Tibial nerve (tissue), 4 donors: ENCODE measurements at places on chromosomes 4 and X. TPM values are rescaled to one million over a fixed set of nuclear protein-coding genes. Genes with fewer than 3 reads are reported as not detected.

Gene ATP1B4
- total RNA-seq, result not detected

Gene TRPC3
- 2.0 TPM for total RNA-seq

Gene ENOX2
- total RNA-seq, result 13.2 TPM

Gene RNF150
- total RNA-seq, result 17.0 TPM

GRCh38 chr4:158442736-158443135 lies 78.9 kb upstream of the RXFP1 start:
- no peak for DNase-seq

DNA sequence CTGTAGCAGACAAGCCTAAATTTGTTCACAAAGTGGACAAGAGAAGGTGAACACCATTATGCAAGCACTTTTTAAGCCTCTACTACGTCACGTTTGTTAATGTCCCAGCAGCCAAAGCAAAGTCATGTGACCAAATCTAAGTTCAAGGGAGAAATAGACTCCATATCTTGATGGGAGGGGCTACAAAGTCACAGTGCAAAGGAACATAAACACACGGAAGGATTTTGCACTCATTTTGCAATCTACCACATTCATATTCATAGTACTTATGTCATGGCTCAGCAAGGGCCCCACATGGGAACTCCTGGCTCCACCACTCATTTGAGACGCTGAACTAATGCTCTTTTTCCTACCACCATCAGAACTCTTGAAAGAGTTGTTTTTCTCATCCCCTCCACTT lies 139.0 kb upstream of the JADE1 start:
- no peak for DNase-seq

- no peak for DNase-seq
These were observed 30.8 kb downstream of the FRMPD3 start for GRCh38 chrX:107480272-107480671.

- DNase-seq, result no peak
These were observed 104.0 kb downstream of the TMA16 start for GRCh38 chr4:163598489-163598888.

DNA sequence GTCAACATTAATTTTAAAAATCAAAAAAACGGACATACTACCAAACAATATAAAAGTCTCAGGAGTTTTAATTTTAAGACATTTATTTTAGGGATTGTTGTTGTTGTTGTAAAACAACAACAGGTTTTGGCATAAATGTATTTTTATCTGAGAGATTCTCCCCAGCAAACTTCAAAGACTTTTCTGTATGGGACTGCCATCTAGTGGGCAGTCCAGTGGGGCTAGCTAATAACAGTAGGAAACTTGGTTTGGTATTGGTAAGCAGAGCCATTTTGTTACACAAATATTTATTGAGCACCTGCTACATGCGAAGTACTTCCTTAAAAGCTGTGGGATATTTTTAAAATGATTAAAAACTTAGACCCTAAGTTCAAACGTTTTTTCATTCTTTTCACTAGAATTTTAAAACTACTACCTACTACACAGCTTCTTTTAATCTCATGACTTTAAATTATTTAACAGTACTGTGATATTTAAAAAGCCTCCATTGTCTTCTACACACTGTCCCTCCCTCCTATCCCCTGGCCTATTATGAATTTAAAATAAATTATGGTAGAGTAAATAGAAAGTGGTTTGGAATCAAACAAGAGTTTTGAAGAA lies 1028.4 kb upstream of the INTU start:
- no peak for DNase-seq

DNA sequence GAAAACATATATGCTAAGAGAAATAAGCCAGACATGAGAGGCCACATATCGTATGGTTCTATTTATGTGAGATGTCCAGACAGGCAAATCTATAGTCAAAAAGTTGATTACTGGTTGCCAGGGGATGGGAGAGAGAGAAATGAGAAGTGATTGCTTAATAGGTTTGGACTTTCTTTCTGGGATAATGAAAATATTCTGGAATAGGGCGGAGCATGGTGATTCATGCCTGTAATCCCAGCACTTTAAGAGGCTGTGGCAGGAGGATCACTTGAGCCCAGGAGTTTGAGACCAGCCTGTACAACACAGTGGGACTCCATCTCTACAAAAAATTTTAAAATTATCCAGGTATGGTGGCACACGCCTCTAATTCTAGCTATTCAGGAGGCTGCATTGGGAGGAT lies 22.4 kb downstream of the RBM47 start:
- no peak for DNase-seq

DNA sequence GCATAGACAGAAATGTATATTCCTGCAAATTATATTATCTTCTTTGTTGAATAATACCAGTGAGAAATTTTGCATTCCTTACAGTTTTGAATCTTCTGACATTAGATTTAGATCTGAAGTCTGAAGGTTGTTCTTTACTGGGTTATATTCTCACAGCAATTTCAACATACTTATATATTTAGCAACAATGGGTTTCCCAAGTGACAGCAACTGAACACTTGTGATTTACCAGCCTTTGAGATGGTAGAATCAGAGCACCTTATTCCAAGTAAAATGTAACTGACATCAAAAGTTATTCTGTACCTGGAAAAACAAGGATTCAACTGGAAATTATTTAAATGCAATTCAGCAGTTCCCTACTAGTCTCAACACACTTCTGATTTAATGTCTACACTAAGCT lies 66.0 kb downstream of the RELL1 start:
- DNase-seq, result no peak

- DNase-seq, result no peak
These were observed 68.0 kb downstream of the IQCM start for GRCh38 chr4:149747646-149748045.

- no peak for DNase-seq
These were observed 234.9 kb upstream of the CTSO start for GRCh38 chr4:156188596-156188995.

GRCh38 chr4:153804722-153805121 lies 15.8 kb upstream of the SFRP2 start:
- no peak for DNase-seq

- DNase-seq, result no peak
These were observed 350.0 kb downstream of the SLC7A11 start for GRCh38 chr4:137892134-137892533.

GRCh38 chrX:41035582-41035981 lies 49.7 kb upstream of the USP9X start:
- DNase-seq, result no peak

GRCh38 chr4:94251094-94251493 lies 43.4 kb downstream of the SMARCAD1 start:
- no peak for DNase-seq

- no peak for DNase-seq
These were observed 237.0 kb downstream of the MGST2 start for GRCh38 chr4:139902321-139903320.
